ENCODE measurements at places on chromosomes 12 and 14.
A peak's percentile ranks its signal among the peaks of the same experiment; 100 is the strongest.

DNA sequence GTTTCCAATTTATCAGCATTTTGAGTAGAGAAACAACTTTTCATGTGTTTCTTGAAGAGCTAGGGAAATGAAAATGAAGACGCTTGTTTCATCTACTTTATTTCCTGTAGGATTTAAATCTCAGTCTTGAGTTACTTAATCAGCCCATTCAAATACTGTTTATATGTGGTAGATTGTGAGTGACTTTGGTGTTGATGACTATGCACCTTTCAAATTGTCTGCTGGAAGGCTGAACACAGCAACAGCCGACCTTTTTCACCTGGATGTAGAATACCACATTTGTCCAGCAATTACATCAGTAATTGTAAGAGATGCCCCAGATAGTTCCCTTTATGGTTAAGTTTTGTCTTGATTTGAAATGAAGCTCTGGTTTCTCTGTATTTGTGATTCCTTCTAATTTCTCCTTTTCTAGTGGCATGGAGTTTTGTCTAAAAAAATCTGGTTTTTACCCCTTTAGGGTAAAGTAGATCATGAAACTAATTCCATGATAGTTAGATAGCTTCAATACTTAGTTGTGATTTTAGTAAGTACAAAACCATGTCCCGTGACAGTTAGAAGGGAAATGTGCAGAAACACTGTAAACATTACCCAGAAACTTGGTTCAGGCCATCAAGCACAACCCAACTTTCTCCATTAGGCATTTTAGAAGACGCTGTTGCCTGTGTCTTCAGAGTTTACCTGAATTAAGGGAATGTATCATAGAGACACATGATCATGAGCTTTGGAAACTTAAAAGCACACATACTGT, 165.0 kb downstream of the SRGAP1 start:
- no peak for DNase-seq

- DNase-seq, result no peak
Observed at GRCh38 chr12:77406219-77406905, 341.0 kb upstream of the E2F7 start.

DNA sequence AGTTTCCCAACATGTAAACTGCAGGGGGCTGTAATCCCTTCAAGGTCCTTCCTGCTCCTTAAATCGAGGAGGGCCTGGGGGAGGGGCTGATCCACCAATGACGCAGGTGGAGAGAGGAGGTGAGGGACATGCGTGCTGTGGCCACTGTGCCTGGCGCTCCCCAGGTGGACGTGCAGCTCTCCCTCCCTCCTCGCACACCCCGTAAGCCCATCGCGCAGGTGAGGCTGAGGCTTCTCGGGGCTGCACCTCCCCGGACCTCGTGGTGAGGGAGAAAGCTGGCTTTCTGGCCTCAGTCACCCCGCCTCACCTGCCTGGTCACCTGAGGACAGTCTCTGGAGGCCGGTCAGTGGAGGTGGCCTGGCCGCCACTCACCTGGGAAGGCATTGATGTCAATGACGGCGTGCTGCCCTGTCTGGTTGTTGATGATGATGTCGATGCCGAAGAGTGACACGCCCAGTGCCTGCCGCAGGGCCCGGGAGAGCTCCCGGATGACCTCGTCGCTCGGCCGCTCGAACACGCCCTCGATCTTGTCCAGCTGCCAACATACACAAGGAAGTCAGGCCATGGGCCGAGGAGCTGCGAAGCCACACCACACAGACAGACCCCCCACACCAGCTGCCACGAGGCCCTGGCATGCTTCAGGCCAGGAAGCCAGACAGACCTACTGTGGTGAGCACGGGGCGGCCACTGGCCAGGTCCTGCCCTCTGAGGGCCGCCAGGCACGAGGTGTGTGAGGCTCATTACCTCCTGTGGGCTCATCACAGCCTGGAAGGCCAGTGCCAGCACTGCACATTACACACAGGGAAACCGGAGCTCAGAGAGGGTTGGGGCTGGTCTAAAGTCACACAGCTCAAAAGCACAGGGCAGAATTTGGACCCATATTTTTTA, 23.3 kb downstream of the CHGA start:
- DNase-seq, result no peak

GRCh38 chr14:34247605-34248004, 214.4 kb downstream of the SPTSSA start:
- no peak for DNase-seq

- no peak for DNase-seq
Observed at GRCh38 chr14:36580856-36581831, 1.3 kb downstream of the NKX2-8 start.

DNA sequence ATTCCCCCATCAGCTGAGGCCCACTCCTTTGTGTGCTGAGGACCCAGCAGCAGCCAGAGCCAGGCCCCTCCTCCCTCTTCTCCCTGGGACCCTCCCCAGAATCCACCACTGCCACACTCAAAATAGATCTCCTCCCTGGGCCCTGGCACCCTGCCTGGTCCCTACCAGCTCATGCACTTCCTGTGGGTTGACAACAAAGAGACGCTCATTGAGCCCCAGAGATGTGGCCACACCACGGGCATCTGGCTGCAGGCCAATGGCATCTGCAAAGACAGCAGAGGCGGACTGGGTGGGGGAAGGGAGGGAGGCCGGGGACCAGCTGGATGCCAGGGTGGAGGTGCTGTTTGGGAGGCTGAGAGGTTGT, 16.0 kb upstream of the ENDOU start:
- peak; percentile 77 for DNase-seq

- DNase-seq, result no peak
Observed at GRCh38 chr14:104306450-104307040, 168.2 kb downstream of the KIF26A start.

GRCh38 chr14:80316441-80316840, 105.1 kb upstream of the DIO2 start:
- no peak for DNase-seq

- DNase-seq, result no peak
Observed at GRCh38 chr12:14654842-14655241, 41.6 kb downstream of the GUCY2C start.

DNA sequence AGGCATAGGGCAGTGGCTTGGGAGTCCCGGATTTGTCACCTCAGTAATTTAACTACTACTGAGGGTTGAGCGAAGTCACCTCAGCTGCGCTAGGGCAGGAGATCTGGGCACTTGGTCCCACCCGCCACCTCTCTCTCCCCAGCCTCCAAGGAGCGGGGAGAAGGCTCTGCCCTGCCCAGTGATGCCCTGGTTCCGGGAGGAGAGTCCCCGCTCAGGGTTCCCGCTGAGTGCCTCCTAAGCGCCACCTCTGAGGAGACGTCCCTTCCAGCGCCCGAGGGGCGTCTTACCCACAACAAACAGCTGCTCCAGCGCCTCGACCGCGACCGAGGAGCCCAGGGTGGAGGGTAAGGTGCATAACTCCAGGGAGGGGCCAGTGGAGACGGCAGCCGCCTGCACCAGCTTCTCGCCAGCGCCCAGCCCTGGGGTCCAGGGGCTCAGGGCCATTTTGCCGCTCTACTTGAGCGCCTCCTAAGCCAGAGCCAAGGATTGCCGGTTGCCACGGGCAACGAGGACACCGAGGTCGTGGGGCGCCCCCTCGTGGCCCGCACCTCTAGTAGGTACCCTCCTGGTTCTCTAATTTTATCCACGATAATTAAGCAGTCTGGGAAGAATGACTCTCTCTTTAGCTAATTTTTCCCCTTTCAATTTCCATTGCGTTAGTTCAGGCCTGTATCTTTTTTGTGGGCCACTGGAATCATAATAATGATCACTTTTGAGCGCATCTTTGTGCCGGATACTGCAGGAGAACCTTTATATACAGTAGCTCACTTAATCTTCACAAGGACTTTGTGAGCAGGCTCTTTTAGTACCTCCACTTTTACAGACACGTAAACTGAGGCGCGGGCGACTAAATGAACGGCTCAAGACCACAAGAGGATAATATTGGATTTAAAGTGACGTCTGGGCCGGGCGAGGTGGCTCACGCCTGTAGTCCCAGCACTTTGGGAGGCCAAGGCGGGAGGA, at the start of gene CCDC175:
TSS of gene CCDC175 (minus strand) at position 481 of the 963 bp plus-strand sequence. CDS start at position 444, 37 bp downstream.
- DNase-seq, result peak; percentile 77

DNA sequence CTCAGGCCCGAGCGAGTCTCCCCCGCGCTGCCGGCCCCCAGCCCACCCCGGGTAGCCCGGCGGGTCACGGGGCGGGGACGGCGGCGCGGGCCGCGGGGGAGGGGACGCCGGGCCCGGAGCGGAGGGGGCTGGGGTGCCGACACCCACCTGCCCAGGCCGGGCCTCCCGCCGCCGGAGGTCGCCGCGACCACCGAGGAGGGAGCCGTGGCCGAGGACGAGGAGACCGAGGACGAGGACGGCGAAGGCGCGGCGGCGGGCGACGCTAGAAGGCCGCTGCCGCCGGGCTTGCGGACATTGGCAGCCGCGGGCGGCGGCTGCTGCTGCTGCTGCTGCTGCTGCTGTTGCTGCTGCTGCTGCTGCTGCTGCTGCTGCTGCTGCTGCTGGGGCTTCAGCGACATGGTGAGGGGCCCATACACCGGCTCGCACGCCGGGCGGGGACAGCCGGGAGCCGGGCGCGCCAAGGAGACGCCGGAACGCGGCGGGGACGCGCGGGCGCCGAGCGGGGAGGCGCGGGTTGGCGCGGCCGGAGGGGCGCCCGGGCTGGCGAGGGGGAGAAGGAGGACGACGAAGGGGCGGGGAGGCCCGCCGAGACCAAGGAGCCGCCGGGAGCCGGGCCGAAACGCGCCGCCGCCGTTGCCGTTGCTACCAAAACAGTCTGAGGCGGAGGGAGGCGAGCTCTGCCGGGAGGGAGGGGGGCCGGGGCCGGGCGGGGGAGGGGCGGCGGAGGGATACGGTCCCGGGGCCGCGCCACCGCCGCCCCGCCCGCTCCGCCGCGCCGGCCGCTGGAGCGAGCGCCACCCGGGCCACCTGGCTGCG, at the start of gene ATXN2:
TSS of gene ATXN2 (minus strand) at position 679 of the 816 bp plus-strand sequence. CDS start at position 398, 281 bp downstream.
- DNase-seq, result peak; percentile 66

DNA sequence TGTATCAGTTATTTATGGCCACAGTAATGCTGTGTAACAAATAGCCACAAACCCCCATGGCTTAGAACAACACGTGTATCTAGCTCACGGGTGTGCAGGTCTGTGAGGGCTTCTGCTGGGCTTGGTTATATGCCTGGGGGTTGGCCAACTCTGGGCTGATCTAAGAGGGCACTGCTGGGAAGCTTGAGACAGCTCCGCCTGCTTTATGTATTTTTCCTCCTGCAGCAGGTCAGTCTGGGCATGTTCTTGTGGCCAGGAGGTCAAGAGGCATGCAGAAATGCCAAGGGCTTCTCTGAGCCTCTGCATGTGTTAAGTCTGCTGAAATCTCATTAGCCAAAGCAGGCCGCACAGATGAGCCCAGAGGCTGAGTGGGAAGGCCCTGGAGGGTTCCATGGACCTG, 105.8 kb downstream of the ZNF664 start:
- no peak for DNase-seq

- no peak for DNase-seq
Observed at GRCh38 chr14:91127401-91127801, 13.5 kb downstream of the DGLUCY start.

DNA sequence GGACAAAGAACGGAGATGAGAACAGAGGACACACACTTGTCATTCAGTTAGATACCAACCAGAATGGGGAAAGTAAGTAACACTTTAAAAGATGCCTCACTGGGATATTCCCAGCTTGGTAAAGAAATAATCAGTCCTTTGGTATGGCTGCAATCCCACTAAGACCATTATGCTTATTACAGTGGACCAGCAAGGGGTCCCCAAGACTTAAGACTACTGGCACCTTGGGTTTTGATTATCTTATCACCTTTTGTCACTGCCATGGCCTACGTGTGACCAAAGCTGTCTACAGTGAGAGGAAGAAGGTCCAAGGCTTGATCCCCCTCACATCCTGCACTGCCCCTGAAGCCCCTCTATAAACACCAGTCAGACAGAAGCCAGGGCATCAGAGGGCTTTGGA, 65.8 kb downstream of the TRAFD1 start:
- DNase-seq, result no peak

- DNase-seq, result peak; percentile 56
Observed at GRCh38 chr12:57888409-57889157, 42.1 kb upstream of the CTDSP2 start.

GRCh38 chr12:30908722-30909348, 17.7 kb upstream of the TSPAN11 start:
- no peak for DNase-seq

- DNase-seq, result no peak
Observed at GRCh38 chr14:69720912-69721311, 46.0 kb upstream of the SRSF5 start.

DNA sequence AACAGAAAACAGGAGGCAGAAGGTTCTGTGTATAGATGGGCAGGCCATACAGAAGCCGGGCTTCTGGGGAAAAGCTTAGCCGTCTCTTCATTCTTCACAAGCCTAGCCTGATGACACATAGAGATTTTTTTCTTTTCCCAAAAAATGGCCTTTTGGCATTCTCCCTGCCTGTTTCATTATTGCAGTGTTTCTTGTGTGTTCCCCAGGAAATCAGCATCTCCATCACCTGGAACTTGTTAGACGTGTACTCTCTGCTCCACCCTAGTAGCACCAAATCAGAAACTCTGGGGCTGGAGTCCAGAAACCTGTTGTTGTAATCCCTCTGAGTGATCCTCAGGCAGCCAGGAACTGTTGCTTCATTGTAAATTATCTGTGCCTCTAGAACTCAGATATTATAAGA, 388.1 kb downstream of the CCDC91 start:
- DNase-seq, result no peak

DNA sequence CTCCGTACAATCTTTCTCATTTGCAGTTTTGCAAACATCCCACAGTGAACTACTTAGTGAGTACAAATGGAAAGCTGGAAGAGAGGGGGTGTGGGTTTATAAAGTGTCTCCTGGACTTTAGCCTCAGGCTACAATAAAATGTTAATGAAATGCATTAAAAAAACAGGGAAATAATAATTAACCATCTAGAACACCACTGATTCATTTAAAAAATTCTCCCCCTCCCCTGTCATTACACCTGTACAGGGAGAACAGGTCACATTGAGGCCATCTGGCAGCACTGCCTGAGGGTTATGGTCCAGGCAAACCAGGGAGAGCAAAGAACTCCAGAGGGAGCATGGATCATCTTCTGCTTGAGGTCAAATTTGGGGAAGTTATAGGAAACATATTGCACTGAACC, 96.3 kb downstream of the TSPAN8 start:
- no peak for DNase-seq

GRCh38 chr12:51960890-51961289, 9.4 kb downstream of the ACVR1B start:
- DNase-seq, result no peak

GRCh38 chr14:62557416-62557815, 487.8 kb downstream of the KCNH5 start:
- DNase-seq, result no peak

DNA sequence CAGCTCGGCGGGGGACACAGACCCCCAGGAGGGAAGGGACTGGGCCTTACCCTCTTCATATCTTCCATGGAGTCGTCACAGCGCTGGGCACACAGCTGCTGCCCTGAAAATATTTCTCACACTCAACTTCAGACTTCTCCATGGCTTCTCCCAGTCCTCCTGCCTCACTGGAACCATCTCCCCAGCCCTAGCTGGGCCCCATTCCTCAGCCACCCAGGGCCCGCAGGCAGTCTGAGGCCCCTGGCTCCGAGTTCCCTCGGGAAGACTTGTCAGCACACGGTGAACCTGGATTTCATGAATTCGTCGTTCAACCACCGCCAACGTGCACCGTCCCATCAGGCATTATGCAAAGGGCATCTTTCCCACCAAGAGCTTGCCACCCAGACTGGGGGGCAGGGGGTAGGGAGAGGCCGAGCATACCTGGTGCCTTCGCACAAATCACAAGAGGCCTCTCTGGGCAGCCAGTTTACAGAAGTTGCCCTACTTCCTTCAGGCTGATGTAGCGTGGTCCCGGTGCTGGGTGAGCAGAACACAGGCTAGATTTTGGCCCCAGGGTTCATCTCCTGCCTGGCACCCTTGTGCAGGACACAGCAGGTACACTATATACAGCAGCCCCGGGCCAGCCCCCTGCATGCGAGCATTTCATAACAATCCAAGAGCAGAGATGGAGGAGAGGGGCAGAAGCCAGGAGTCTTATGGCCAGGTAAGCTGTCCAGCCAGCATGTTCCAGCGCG, 44.2 kb downstream of the LTBP2 start:
- no peak for DNase-seq
